A673 (cell line): ENCODE measurements at places on chromosomes 6 and 20. TPM values are rescaled to one million over a fixed set of nuclear protein-coding genes. Genes with fewer than 3 reads are reported as not detected.

GRCh38 chr6:143843677-143843999, 500 bp downstream of the LTV1 start:
- DNase-seq: no peak

- no peak for DNase-seq
Measured at GRCh38 chr6:34110610-34111009, 35.3 kb downstream of the GRM4 start.

DNA sequence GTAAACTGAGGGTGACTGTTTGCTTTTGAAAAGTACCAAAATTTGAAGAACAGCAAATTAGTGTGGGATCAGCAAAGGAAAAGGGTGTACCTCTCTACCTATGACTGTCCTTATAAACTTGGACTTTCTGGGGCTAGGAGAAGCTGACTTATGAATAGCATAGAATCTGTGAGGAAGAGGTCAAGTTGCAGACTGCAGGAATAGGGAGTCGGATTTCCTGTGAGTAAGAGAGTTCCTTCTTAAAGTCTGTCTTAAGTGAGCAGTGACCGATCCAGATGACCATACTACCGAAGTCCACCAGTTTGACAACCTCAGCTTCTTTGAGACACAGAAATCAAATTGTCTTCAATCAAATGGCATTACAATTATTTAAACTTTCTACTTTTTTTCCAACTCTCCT, 708.7 kb downstream of the UTRN start:
- DNase-seq: no peak

Gene MUC21
- not detected in 2 replicates for total RNA-seq

Gene NOTCH4
- total RNA-seq: 2.4 and 2.8 TPM in 2 replicates
